ENCODE measurements at places on chromosomes 11 and 22.

DNA sequence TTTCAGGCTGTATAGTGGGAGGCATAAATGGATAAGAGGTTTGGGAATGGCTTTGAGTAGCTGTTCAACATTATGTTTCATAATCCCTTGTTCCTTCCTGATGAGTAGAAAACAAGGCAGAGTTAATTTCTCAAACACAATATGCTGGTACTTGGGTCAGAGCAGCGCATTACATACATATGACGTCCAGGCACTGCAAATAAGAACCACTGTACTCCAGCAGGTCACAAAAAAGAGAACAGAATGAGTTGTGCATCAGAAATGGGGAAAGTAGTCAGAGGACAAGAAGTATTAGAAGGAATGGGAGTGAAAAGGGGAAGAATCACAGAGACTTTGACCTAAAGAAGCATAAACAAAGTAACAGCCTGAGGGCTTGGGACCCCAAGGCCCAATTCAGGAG lies 44.0 kb upstream of the RDX start:
- H3K4me3 ChIP-seq: no peak overlapping the region
- H3K27ac ChIP-seq: no peak overlapping the region
- no peaks in the 10 kb centered on the region for H3K4me1 ChIP-seq

DNA sequence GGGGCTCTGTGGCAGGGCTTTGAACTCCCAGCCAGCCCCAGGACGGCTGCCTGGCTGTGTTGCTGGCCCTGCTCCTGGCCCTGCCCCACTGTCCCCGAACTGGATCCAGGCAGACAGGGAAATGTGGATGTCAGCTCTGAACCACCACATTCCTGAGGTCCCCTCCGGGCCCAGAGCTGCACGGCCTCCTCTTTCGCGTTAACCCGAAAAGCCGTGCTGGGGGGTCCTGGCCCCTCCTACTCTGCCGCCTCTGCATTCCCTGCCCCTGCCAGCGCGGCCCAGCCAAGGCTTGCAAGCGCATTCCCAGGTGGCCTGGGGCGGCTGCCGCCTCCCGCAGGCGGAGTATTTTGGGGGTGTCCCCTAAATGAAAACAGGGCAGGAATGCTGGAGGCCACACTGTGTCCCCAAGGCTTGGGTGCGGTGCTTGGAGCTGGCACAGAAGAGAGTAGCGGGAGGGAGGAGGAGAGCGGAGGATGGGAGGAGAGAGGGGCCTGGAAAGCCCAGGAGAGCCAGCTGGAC lies 5.4 kb downstream of the LINC01488 start:
- no peak overlapping the region for H3K27ac ChIP-seq
- H3K4me1 ChIP-seq: no peaks in the 10 kb centered on the region
- H3K27me3 ChIP-seq: no peaks in the 10 kb centered on the region
- DNase-seq: no peak
- H3K36me3 ChIP-seq: no peaks in the 10 kb centered on the region

- H3K4me3 ChIP-seq: no peak overlapping the region
- H3K27ac ChIP-seq: no peak overlapping the region
- H3K27me3 ChIP-seq: no peaks in the 10 kb centered on the region
- H3K36me3 ChIP-seq: peaks cover 7% of the 10 kb centered on the region
- no peak for DNase-seq
Observed at GRCh38 chr11:468493-468892, 18.4 kb downstream of the PTDSS2 start.

- H3K36me3 ChIP-seq: no peaks in the 10 kb centered on the region
- H3K27me3 ChIP-seq: no peaks in the 10 kb centered on the region
- no peak for DNase-seq
- no peaks in the 10 kb centered on the region for H3K4me1 ChIP-seq
- H3K27ac ChIP-seq: no peak overlapping the region
Observed at GRCh38 chr11:94017446-94017845, 3.7 kb upstream of the HEPHL1 start.

DNA sequence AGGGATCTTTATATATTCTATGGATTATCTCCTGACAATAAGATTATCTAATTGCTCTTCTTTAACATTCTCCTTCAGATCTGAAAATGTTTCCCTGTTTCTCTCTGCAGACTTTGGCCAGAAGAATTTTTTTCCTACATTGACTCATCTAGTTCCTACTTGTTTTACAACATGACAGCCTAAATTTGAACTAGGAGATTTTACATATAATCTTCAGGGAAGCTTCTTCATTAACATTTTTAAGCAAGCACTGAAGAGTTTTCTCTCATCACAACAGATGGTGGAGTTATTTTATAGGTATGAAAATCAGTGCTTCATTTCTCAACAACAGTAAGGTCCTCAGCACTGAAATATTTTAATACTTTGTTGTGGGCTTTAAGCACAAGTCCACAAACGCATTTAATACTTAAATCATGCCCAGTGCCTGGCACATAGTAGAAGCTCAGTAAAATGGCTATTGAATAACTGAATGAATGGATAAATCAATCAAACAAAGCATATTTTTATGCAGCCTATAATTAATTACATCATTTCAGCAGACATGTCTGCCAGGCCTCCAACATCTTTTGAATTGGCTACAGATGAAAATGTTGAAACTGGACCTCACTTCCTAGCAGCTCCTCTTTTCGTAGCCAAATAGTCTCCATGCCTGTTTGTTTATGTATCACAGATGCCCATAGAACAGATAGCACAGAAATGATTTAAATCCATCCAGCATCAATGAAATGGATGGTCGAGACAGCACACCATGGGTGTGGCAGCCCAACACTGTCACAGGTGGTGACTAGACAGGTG lies 117.3 kb upstream of the POU2AF2 start:
- no peak overlapping the region for H3K4me3 ChIP-seq
- H3K27me3 ChIP-seq: no peaks in the 10 kb centered on the region
- H3K36me3 ChIP-seq: no peaks in the 10 kb centered on the region
- H3K4me1 ChIP-seq: no peaks in the 10 kb centered on the region
- H3K27ac ChIP-seq: no peak overlapping the region

- H3K4me3 ChIP-seq: no peak overlapping the region
- DNase-seq: no peak
- H3K27ac ChIP-seq: no peak overlapping the region
- H3K4me1 ChIP-seq: no peaks in the 10 kb centered on the region
Observed at GRCh38 chr11:128153697-128154048, 433.7 kb downstream of the ETS1 start.

- H3K27me3 ChIP-seq: no peaks in the 10 kb centered on the region
- no peak overlapping the region for H3K27ac ChIP-seq
- no peak overlapping the region for H3K4me3 ChIP-seq
- H3K36me3 ChIP-seq: peaks cover 4% of the 10 kb centered on the region
- DNase-seq: no peak
- no peaks in the 10 kb centered on the region for H3K4me1 ChIP-seq
Observed at GRCh38 chr11:87235366-87235765, 197.6 kb downstream of the TMEM135 start.

DNA sequence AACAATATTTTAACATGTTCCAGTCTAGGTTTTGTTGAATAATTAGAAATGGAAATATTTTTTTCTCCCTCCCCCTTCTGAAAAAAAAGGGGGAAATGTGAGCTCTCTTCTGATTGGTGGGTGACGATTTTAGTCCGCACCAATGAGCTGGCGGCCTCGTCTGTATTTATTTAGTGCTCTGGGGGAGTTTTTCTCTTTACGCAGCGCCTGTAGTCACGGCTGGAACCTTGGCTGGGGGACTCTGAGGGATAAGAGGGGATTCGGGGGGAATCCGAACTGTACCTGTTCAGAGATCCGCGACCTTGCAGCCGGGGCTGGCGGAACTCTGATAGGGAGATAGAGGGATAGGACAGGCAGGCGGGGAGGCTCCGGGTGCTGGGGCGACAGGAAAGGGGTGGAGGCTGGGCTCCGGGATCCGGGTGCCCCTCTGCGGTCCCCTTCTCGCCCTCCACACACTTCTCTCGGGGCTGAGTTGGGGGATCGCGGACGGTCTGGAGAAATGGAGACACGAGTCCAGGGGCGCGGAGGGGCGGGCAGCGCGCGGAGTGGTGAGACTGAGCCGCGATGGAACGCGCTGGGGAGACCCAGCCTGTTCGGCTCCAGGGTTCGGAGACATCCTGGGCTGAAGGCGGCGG lies 99.7 kb upstream of the HSD17B12 start:
- H3K36me3 ChIP-seq: no peaks in the 10 kb centered on the region
- H3K27me3 ChIP-seq: peaks cover 81% of the 10 kb centered on the region
- peaks cover 12% of the 10 kb centered on the region for H3K4me1 ChIP-seq

GRCh38 chr22:50189849-50190181 lies 4.1 kb downstream of the TRABD start:
- H3K27me3 ChIP-seq: no peaks in the 10 kb centered on the region
- H3K36me3 ChIP-seq: no peaks in the 10 kb centered on the region
- DNase-seq: no peak
- H3K4me1 ChIP-seq: peaks cover 45% of the 10 kb centered on the region

DNA sequence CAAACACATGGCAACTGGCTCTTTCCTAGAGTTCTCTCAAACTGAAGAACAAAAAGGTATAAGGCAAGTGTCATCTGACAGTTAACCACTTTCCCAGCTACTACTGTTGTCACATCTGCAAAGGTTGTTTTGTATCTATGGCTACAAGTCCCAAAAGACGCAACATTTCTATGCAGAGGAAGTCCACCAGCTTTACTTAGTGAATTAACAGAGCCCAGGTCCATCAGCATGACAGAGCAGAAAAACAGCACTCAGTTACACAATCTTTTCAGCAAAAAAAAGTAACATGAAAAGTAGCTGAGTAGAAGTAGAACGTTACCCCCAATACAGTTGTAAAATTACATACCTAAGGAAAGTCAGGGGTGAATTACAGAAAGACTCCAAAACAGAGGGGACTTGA lies 12.1 kb downstream of the CPSF7 start:
- peaks cover 81% of the 10 kb centered on the region for H3K36me3 ChIP-seq
- no peak for DNase-seq
- H3K27me3 ChIP-seq: no peaks in the 10 kb centered on the region
- no peak overlapping the region for H3K4me3 ChIP-seq
- no peak overlapping the region for H3K27ac ChIP-seq

DNA sequence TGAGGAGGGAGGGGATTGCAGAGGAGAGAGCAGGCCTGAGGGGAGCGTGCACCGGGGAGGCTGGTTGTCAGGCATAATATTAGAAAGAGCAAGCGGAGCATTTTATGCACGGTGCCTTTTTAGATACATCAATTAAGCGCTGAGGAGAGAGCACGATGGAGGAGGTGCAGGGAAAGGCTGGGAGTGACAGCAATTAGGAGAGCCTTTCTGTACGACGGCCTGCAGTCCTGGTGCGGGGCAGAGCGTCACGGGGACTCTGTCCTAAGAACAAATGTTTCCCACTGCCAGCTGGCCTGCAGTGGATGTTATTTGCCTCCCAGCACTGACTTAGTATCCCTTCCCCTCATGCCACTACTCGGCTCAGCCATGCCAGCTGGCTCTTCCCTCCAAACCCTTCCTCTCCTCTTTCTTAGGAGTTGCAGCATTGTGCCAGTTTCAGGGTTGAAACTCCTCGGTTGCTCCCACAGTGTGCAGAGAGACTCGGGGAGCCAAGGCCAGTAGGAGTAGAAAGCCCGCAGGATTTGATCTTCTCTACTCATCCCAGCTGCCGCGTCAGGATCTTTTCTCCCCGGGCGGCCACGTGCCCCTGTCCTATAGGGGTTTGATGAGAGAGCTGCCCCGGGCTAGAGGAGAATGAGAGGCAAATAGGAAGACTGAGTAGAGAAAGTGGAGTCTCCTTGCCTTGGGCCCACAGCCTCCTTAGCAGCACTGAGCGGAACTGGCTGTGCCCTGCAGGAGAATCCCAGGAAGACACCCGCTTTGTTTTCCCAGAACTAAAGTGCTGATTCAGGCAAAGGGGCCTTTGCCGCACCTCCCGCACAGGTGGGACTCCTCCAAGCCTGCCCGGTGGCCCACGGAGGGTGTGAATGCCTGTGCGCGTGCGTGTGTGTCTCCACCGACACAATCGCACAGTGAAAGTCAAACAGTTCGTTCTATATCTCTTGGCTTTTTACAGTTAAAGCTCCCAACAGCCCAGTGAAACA lies 875.3 kb downstream of the NTM start:
- H3K27me3 ChIP-seq: no peaks in the 10 kb centered on the region
- no peak overlapping the region for H3K4me3 ChIP-seq
- H3K36me3 ChIP-seq: no peaks in the 10 kb centered on the region
- no peak for DNase-seq
- H3K27ac ChIP-seq: no peak overlapping the region
- H3K4me1 ChIP-seq: no peaks in the 10 kb centered on the region

- H3K36me3 ChIP-seq: peaks cover 5% of the 10 kb centered on the region
- no peaks in the 10 kb centered on the region for H3K27me3 ChIP-seq
- no peak for DNase-seq
- no peaks in the 10 kb centered on the region for H3K4me1 ChIP-seq
- no peak overlapping the region for H3K27ac ChIP-seq
- H3K4me3 ChIP-seq: no peak overlapping the region
Observed at GRCh38 chr11:35997902-35998520, 54.1 kb downstream of the LDLRAD3 start.

DNA sequence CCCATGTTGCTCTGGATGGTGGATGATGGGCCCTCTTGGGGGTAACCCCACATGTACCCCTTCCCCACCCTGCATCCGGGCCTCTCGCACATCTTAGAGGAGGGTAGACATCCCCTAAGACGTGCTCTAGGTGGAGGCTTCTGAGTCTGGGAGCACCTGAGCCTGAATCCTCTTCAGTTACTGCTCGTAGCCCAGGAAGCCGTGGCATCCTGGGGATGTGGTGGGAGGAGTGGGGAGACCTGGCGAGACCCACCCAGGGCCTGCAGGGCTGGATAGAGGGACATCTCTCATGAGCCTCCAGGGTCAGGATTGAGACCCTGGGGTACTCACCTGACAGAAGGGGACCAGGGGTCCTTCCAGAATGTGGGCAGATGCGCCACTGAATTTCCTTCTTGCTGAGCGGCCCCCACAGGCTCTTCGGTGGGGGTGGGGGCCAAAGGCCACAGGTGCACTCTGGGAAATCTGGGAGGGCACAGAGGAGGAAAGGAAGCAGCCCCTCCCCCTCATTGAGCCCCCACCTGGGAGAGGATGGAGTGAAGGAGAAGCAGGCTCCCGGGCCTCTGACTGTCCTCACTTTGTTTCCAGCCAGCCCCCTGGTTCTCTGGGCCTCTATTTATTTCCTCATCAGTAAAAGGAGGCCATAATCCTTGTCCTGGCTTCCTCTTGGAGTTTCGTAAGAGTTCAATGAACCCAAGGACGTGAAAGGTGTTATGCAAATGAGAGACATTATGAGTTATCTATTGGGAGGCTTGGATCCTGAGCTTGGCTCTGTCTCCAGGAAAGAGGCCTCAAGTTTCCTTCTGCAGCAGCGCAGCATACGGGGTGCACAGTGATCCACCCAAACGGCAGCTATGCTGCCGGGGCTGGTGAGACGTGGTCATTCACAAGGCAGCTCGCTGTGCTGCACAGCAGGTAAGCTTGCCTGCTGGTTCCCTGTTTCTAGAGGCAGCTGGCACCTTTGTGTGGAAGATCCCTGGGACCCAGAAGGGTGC lies 31.2 kb downstream of the KCNJ4 start:
- no peaks in the 10 kb centered on the region for H3K36me3 ChIP-seq
- no peak overlapping the region for H3K27ac ChIP-seq
- no peaks in the 10 kb centered on the region for H3K4me1 ChIP-seq
- H3K4me3 ChIP-seq: no peak overlapping the region
- H3K27me3 ChIP-seq: no peaks in the 10 kb centered on the region

GRCh38 chr22:38930512-38930911 lies 26.9 kb upstream of the APOBEC3A start:
- peaks cover 2% of the 10 kb centered on the region for H3K4me1 ChIP-seq
- H3K36me3 ChIP-seq: no peaks in the 10 kb centered on the region
- H3K27ac ChIP-seq: no peak overlapping the region
- H3K27me3 ChIP-seq: no peaks in the 10 kb centered on the region

GRCh38 chr22:45238957-45239680 lies 1.6 kb downstream of the KIAA0930 start:
- peak; percentile 27 for DNase-seq
- no peak overlapping the region for H3K27ac ChIP-seq
- H3K4me3 ChIP-seq: peak overlapping the region; percentile 77
